ENCODE measurements at places on chromosomes 12 and 14.
A peak's percentile ranks its signal among the peaks of the same experiment; 100 is the strongest.

DNA sequence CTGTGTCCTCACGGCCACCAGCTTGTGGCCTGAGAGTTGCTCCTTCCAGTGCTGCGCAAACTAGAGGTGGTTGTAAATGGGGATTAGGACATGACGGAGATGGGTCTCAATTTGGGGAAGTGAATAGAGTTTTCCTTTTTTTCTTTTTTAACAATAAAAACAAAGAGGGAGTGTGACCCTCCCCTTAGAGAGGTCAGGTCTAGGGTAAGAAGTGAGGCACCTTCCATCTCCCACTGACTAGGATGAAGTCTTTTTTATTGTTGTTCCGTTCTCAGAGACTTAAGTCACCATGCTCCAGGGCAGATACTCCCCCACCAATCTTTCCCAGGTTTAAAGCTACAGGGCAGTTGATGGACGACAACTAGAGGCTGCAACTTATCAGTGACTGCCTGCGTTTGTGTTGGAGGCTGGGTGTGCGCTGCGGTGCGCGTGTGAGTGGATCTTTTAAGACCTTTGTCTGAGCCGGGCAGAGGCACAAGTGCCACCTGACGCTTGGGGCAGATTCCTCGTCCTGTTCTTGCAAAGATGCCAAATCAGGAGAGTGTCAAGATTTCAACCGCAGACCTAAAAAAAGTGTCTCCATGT lies 2.1 kb upstream of the GSC start:
- no peak for ATAC-seq

- ATAC-seq, result no peak
These were observed 1092.3 kb downstream of the AACS start for GRCh38 chr12:126157575-126157966.

GRCh38 chr14:90624732-90625400 lies 191.4 kb downstream of the TTC7B start:
- peak; percentile 69 for ATAC-seq

DNA sequence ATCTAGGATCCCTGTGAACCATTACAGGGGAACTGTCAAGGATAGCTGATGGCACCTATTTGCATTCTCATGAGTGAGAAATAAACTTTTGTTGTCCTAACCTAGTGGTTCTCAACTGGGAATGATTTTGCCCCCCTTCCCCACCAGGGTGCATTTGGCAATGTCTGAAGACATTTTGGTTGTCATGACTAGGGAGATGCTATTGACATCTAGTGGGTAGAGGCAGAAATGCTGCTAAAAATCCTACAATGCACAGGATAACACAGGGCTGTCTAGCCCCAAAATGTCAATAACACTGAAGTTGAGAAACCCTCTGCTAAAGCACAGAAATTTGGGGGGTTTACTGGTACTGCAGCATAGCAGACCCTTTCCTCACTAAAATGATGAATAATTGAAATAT lies 140.9 kb upstream of the SRRM4 start:
- no peak for ATAC-seq

Data from SK-N-SH treated with all-trans-retinoic acid at 6 μM for 48 hours (cell line).